HS-27A (cell line): ENCODE measurements at places on chromosomes 5 and 9.
A peak's percentile ranks its signal among the peaks of the same experiment; 100 is the strongest.

DNA sequence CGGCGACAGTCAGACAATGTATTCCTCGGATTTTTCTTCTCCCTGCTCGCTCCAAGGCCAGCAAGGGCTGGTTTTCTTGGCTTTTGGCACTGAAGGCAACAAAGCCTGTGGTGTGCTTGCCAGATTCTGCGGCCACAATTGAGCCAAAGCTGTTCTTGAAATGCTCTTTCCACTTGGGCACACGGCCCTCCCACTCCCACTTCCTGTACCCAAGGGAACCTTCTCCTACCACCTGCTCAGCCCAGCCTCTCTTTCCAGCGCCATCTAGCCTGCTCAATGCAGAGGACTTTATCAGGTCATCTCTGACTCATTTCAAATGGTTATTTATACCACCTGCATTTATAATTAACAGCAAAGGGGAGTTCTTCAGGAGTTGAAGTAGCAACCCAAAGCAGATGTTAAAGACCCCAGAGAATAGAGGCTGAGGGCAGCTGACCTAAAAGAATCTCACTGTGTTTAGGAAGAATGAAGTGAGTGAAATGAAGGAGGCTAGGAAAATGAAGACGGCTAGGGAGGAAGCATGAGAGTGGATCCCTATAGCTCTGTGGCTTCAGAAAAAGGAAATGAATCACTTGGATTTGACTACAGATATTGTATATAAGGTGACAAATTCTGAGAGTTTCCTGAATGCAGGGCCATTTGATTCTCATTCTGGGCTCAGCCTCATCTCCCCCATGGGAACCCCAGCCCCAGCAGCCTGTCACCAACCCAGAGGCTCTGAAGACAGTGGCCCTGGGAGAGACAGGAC lies 439.0 kb downstream of the ENC1 start:
- no peak for DNase-seq

GRCh38 chr9:4714266-4715016 lies 26.6 kb downstream of the AK3 start:
- DNase-seq: no peak

DNA sequence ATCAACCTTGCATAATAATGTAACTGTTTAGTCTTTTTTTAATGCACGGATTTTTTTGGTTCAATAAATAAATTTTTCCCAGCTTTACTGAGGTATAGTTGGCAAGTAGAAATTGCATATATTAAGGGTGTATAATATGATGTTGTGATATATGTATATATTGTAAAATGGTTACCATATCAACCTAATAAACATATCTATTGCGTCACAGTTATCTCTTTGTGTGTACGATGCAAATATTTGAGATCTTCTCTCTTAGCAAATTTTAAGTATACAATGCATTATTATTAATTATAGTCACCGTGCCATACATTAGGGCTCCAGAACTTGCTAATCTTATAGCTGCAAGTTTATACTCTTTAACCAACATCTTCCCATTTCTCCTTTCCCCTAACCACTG lies 57.2 kb upstream of the TMEM161B start:
- no peak for DNase-seq

DNA sequence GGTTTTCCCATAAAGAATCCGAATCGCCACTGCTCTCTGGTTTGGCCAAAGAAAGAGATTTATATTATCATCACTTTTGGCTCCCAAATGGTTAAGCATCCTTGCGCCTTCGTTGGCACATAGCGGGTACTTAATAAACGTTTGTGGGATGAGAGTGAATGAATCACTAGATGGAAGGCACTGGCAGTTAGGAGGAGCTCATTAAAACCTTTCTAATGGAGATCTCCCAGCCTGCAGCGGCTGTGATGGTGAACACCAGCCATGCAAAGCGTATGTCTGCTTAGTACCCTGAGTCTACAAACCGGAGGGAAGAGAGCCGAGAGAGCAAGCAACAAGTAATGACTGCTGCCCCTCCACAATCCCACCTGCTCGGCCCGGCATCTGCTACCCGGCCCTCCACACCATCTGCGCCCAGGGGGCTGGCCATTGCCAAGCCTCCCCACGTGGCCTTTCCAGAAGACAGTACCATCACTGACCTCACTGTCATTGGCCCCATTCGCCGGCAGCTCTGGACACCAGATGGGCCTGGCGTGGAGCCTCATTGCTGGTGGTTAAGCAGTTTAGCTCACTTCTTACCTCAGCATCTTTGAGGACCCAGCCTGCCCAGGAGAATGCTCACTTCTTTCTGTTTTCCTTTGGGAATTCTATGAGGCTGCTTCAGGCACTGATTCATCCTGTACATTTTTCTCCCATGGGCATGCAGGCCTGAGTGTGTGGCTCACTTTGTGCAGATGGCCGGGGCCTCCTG lies 39.3 kb upstream of the ANKRD33B start:
- peak; percentile 87 for DNase-seq

- DNase-seq: no peak
These were observed at the start of gene PDE8B for GRCh38 chr5:77210091-77210963. TSS of gene PDE8B (plus strand) at chr5:77210680. CDS start at chr5:77210926, 246 bp downstream.

DNA sequence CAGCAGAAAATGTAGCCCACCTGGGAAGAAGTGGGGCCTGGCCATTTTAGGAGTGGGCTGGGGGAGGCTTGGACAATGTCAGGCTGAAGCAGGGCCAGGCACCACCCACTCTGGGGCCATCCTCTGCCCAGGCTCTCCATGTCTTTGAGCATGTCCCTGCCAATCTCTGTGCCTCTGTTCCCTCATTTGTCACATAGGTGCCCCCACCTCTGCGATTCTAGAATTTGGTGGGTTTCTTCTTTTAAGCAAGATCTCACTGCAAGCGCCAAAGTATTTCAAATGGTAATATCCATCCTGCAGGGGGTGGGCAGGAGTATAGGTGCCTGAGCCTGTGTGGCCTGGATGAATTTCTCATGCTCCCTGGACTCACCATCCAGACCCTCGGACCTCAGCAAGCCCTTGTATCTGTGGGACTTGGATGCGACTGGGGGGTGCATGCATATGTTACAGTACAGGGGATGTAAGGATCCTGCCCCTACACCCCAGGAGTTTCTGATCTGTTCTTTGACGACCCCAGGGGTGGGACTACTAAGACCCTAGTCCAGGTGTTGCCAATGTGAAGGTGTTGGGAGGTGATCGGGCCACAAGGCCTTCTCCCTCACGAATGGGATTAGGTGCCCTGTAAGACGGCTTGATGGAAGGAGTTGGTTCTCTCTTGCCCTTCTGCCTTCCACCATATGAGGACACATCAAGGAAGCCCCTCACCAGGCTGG lies 4.3 kb downstream of the CD74 start:
- no peak for DNase-seq

DNA sequence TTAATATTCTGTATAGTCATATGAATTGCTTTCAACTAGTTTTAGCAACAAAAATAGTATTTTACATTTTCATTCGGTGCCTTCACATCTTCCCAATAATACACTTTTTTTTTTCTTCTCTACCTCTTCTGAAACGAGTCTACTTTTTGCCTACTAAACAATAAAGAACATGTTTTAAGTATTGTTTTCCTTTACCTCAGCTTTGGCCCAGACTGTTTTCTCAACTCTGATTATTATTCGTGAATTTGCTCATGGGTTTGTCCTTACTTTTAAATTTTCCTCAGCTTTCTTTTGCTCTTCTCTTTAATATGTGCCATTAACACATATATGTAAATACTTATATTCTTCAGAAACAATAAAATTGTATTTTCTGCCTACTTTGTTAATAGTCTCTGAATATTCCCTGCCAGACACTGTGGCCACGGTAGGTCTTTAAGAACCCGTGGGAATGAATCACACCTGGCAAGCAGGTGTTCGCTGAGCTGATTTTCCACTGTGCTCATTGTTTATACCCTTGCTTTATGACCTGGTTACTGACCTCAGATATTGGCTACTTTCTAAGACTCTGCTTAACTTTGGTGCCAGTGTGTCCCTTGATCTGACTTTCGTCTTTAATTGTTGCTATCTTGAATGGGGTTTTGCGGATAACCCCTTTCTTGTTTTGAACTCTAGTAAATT lies 49.1 kb downstream of the FAM170A start:
- DNase-seq: no peak

DNA sequence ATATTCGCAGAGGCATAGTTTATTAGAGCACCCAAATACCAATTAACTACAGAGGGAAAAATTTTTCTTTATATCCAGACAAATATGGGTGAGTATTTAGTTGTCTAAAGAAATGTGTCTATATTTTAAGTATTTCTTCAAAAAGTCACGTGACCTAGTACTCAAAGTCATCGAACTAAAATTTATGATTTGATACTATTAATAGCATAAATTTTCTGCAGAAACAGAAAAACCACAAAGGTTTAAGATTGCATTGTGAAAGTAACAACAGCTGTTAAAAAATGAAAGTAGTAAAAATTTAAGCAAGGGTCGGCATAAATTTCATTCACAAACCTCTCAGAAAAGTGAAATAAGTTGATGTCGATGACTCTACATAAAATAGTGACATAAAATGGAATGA lies 323.9 kb upstream of the RORB start:
- DNase-seq: no peak

- DNase-seq: no peak
These were observed 351.5 kb downstream of the GADD45G start for GRCh38 chr9:89956331-89956730.

DNA sequence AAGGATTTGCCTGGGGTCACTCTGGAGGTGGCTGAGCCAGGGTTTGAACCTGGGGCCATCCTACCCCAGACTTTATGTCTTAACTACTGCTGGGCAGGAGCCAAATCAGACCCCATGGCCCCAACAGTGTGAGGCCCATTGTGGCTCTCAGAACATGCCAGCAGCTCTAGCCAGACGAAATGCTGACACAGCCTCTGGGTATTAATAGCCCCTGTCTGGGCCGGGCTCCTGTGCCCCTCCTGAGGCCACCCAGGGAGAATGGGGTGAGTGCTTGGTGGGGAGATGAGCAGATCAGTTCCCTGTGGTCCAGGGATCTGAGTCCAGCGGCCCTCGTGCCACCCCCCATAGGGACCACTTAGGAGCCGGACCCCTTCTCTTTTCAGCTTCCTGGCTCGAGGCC lies 2.2 kb upstream of the PLPP7 start:
- DNase-seq: no peak

DNA sequence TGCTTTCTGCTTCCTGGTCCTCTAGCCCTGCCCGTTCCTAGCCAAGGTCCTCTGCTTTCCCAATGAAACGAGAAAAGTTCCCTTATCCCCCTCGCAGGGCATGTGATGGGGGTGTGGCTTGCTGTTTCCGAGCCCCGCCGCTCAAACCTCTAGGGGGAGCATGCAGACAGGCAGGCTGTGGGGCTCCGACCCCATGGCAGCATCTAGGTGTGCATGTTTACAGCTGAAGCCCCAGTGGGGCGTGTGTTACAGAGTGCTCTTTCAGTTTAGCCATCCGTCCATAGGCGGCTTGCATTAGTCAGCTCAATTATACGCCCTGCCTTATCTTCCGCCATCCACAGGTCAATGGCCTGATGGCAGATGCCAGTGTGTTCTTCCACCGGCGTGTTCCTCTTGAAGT lies 48.3 kb upstream of the SPATA31E1 start:
- DNase-seq: no peak

DNA sequence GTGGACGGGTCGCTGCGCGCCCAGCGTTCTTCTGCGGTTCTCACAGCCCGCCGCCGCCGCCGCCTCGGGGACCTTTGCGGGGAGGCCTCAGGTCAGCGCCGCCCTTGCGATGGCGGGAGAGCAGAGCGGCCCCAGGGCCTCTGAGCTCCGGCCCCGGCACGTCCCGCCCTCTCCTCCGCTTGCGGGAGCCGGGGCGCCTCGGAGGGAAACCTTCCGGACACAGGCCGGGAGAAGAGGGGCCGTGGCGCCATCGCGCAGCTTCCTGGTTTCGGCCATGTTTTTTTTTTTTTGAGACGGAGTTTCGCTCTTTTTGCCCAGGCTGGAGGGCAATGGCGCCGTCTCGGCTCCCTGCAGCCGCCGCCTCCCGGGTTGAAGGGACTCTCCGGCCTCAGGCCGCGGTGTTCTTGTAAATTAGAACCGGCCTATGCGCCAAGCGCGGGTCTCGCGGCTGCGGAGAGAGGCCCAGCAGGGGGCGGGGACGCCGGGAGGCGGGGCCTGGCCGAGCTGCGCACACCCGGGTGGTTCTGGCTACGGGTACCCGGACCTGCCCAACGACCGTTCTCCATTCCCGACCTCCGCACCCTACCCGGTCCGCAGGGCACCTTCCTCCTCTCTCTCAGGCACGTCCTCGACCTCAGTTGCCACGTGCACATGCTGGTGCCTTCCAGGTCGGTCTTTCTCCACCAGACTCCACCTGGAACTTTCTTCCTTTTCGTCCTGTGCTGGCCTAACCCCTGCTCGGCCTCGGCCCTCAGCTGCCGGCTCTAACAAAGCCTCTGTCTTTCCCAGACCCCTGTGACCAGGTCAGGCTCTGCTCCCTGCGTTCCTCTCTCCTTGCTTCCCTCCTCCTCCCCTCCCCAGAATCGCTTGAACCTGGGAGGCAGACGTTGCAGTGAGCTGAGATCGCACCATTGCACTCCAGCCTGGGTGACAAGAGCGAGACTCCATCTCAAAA lies 28.8 kb upstream of the MGAT1 start:
- DNase-seq: no peak

GRCh38 chr9:134597041-134597913 lies 44.3 kb upstream of the COL5A1 start:
- DNase-seq: no peak

DNA sequence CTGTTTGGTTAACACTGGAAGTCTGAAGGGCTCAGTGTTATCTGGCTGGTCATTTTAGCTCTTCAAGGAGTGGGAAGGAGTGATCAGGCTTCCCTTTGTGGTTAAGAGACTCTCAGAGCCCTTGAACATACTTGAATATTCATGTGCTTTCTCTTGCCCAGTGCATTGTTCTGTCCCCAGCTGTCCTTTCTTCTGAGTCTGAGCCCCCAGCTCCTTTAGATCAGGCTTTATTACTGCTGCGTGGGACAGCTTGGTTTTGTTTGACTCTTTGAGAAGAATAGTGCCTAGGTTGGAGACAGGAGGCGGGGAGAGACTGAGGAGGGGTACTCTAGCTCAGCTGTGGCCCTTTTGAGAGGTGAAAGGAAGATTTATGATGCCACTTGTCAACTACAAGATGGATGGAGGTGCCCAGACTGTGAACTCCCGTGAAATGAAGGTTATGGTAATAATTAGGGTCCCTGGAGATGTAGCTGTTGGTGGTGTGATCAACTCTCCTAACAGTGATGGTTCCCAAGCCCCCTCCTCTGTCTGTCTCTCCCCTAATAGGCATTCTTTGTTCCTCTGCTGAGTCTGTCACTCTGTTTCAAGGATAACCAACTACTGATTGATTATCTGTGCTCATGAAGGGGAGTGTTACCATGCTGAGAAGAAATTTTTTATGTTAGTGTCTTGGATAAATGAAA lies 83.1 kb upstream of the GLRA1 start:
- DNase-seq: no peak

GRCh38 chr9:114181607-114182409 lies 26.5 kb downstream of the COL27A1 start:
- no peak for DNase-seq

GRCh38 chr9:107036367-107036766 lies 173.4 kb downstream of the ZNF462 start:
- no peak for DNase-seq

- no peak for DNase-seq
These were observed 22.4 kb downstream of the ARPC5L start for GRCh38 chr9:124884376-124884775.

- DNase-seq: no peak
These were observed 190.1 kb downstream of the GNA14 start for GRCh38 chr9:77457916-77458592.
